ENCODE measurements at places on chromosomes 16 and 17.

DNA sequence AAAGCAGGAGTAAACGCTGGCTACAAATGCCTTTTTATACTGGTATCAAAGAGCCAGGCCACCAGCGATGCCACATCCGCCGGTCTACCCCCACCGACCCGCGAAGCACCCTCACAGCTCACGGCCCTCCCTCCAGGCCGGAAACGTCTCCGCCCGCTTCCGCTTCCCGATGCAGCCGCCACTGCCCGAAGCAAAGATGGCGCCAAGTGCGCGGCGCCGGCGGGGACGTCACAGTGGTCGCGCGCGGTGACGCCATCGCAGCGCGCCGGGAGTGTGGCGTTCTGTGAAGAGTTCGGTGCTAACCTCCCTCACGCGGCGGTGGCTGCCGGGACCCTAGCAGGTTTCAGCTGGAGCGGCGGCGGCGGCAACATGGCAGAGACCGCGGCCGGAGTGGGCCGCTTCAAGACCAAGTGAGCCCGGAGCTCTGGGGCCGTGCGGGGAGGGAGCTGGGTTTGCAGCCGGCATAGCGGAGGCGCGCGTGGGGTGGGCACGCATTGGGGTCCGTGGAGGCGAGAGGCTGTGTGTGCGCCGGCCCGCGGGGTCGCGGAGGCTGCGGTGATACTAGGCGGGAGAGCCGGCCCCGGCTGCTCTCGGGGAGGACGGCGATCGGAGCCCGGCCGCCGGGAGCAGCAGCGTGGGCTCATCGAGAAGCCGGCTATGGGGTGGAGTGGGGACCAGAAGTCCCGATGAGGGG lies at the start of gene TBL3:
TSS of gene TBL3 (plus strand) at position 258 of the 694 bp plus-strand sequence. CDS start at position 370, 112 bp downstream.
- peak; percentile 93 for DNase-seq

- no peak for DNase-seq
Measured at GRCh38 chr17:75181608-75182318, 996 bp downstream of the SUMO2 start.

GRCh38 chr16:444027-444426 lies 18.6 kb downstream of the RAB11FIP3 start:
- DNase-seq, result no peak

DNA sequence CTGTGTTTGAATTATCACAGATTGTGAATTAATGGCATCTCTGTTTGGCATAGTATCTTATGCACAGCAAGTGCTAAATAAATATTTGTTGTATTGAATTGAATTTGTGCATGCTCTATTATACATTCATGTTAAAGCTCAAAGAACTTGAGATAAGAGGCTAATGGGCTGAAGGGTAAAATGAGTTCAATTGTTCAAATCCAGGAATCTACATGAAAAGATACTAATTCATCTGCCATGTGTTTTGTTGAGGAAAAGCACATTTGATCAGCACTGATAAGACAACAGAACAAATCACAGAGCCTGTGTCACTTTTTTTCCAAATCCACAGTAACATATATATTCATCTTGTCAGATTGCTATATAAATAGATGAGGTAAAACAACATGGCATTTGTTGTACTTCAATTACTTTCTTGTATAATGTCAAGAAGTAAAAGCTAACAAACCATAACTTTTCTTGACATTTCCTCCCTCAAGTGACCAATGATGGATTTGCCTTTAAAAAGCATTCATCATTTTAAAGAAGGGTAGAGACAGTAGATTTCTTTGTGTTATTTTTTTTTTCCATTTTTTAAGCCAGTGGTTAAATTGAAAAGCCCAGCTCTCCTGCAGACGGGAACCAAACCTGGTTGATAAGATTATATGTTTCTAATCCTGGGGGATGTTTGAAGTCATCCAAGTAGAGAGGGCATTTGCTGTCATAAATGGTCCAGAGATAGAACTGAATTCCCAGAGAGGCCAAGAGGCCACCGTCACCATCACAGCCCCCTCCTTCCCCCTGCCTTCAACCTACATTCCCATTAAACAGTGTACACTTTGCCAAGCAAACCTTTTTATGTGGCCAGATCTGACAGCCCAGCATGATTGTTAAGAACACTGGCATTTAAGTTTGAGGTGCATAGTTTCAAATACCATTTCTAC lies 123.0 kb downstream of the CHD9NB start:
- no peak for DNase-seq

DNA sequence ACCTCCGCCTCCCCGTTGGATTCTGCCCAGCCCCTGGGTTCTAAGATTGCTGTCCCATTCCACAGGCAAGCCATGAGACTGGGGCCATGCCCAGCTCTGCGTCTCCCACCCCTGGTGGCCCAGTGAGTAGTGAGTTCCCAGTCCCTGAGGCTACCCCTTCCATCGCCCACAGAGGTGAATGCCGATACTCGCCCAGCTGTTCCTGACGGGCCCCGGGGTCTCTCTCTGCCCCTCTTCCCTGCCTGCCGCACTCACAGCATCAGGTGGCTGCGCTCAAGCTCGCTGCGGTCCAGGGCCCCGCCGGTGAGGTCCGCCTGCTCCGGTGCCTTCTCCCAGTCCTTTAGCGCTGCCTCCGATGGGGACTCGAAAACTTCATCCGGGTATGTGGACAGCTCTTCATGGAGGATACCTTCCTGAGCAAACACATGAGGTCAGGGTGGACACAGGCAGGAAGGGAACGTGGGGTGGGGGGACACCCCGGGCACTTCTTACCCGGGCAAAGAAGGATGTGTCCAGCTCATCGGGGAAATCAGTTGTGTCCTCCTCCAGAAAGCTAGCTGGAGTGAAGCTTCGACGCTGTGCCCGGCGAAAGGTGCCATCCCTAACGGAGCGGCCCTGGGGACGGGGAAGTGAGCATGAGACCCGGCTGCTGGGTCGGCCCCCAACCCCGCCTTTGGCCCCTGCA lies 8.8 kb downstream of the SNRNP25 start:
- no peak for DNase-seq

GRCh38 chr16:23615805-23616204 lies 19.7 kb upstream of the NDUFAB1 start:
- no peak for DNase-seq

GRCh38 chr16:72946474-72947194 lies 101.3 kb downstream of the ZFHX3 start:
- no peak for DNase-seq

- DNase-seq, result no peak
Measured at GRCh38 chr17:36885771-36886377, 51.4 kb upstream of the LHX1 start.

DNA sequence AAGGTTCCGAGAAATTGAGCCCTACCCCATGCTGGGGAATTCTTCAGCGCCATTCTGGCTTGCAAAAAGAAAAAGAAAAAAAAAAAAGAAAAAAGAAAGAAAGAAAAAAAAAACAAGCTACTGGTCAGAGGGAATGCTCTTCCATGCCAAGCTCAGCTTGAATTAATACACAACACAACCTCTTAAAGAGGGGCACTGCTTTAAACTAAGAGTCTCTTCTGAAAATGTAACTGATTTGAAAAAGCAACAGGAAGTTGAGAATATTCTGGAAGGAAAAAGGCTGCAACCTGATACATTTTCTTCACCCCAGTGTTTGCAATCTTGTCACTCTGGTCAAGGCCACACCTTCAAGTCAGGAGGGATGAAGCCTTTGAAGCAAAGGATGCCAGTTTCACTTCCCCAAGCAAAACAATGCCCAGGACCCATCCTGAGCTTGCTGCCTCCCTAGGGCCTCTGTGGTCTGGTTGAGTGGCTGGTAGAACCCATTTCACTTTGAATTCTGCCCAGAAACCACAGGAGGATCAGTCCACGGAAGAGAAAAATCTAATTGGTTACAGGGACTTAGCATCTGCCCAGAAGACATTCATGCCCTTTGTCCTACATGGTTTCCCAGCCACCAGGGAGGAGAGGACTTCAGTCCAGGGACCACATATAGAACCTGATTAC lies 389.7 kb downstream of the SOX9 start:
- no peak for DNase-seq

GRCh38 chr17:39688475-39688835 lies 598 bp upstream of the PGAP3 start:
- DNase-seq, result no peak

DNA sequence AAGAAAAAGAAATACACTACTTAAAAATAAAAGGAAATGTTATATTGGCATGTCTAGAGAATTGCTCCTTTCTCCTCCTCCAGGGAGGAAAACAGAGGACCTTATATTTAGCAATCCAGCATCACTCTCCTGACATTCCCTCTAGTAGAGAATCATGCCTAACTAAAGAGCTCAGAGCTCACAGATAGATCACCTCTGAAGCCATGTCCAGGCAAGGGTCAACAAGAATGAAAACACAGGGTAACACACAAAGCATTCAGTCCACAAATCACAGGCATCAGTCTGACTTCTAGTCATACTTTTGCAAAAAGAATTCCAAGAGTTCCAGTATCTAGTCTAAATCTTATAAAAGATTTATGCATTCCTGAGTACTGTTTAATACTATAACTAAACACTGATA lies 4.4 kb upstream of the HASPIN start:
- no peak for DNase-seq

DNA sequence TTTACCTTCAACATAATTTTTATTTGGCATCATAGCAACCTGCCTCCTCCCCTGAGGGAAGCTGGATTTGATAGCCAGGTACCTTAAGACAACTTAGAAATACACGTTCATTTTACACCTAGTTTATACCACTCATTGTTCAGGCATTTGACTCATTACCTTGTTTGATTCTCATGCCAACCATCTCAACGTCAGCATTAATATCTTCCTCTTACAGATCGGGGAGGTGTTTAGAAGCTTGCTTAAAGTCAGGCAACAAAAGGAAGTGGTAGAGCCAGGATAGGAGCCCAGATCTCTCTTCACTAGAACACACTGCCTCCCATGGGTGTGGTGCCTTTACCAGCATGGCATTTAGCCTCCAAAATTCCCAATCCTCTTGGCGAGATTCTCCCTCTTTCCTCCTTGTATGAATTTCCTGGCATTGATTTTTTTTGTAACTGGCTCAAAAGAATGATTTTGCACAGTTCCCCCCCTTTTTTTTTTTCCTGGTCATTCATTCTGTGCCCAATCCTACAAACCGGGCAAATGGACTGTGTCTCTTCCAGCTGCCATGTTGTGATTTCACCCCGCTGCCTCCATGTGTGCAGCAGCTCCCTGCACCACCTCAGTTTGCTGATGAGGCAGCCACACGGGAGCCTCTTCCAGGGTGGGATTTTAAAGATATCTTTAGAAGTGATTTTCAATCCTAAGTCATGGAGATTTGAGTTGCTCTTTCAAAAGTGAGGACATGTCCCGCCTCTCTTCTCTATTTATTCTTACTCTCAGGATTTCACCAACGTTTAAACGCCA lies 383.6 kb downstream of the UTP18 start:
- no peak for DNase-seq

GRCh38 chr17:80191865-80192661 lies 22.2 kb downstream of the CARD14 start:
- DNase-seq, result no peak

- no peak for DNase-seq
Measured at GRCh38 chr17:71926746-71927398, 193.9 kb upstream of the SOX9 start.

- DNase-seq, result no peak
Measured at GRCh38 chr16:50165473-50165872, 12.4 kb downstream of the TENT4B start.

- DNase-seq, result no peak
Measured at GRCh38 chr17:34071886-34072420, 183.1 kb upstream of the CCL2 start.

DNA sequence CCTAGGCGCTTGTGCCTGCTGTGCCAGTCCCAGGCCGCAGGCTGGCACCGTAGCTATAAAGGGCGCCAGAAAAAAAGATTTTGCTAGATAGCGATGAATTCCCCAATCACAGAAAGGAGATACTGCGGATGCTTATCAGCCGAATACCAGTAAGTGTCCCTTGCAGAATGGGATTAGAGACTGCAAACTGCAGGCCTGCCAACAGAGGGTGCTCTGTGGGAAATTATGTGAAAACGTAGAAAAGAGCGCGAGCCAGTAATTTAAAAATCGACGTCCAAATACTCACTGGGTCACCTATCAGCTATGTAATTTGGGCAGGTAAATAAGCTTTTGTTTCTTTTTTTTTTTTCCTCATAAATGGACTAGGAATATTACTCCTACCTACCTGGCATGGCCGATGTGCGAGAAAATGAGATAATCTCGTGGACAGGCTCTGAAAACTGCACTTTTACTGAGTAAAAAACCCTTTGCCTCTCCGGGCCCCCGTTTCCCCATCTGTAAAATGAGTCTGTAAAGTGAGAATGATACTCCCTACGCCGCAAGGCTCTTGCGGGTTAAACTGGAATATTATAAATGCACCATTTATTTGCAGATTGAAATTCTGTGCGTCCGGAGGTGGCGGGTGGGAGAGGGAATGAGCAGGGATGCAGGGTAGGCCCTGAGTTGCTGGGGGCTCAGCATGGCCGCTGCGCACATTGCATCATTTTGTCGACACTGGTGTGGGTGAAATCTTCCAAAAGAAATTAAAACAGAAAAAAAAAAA lies 1.2 kb upstream of the COG1 start:
- peak; percentile 48 for DNase-seq

DNA sequence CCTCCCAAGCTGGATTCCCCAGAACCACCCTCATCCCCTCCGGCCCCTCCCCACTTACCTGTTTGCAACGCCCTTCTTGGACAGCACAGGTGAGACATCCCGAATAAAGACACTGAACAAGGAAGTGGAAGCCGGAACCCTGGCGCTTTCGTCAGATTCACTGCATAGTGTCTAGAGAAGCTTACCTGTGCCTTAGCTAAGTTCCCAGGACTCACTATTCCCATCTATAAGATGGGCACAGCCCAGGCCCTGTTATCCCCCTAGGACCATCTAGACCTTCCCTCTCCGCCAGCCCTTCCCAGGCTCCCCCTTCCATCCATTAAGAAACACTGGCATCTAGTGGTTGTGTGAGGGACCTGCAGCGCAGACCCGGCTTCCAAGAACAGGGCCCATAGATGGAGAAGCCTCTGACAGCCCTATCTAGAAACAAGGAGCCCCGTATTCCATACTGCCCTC lies 26.9 kb upstream of the RPL38 start:
- DNase-seq, result no peak

GRCh38 chr17:54971147-54971546 lies 2.6 kb downstream of the STXBP4 start:
- DNase-seq, result no peak

DNA sequence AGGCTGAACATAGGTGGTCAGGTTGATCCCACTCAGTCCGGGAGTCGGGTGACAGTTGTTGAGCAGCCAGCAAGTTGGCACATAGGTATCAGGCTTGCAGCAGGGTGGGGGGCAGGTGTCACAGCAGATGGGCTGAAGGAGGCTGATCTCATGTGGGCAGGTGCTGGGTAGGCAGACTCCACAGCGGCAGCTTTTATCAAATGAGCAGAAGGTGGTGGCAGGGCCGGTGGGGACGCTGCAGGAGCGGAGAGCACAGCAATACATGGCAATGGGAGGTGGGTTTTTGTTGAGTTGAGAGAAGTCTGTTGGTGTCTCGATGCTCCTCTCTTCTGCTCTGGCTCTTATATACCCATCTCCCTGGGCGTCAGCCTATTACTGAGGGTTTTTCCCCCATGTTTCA lies at the start of gene KRTAP3-1:
TSS of gene KRTAP3-1 (minus strand) at position 318 of the 400 bp plus-strand sequence. CDS start at position 264, 54 bp downstream.
- no peak for DNase-seq

- DNase-seq, result no peak
Measured at GRCh38 chr17:59859444-59860025, 33.2 kb downstream of the TUBD1 start.

All from stimulated activated CD4-positive, alpha-beta T cell treated with anti-CD3 and anti-CD28 coated beads, Interleukin-1b, Interleukin-23, amount 100 ng/mL, for 1 hour (primary cell).